Daoy (cell line): ENCODE measurements at places on chromosomes 1 and 21. TPM values are rescaled to one million over a fixed set of nuclear protein-coding genes. Genes with fewer than 3 reads are reported as not detected.

The ANKRD34A gene
- 0.63 TPM in 1 of 2 replicates, not detected in the other for total RNA-seq

The GPR25 gene
- not detected in 2 replicates for total RNA-seq

DNA sequence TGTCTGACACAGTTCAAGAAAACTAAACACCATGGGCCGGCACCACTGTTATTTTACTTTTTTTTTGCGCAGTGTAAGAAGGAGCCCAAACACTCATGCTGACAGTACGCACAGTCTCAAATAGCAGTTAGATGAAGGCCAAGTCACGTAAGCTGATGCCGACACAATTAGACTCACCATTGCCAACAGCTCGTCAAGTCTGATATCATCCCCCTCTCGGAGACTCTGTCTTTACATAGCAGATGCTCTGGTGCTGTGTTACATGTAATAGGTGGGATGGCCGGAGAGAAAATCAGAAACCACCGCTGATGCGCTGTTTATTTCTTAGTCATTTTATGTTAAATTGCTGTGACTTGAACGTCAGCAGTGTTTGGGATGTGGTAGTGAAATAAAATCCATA, 49.3 kb downstream of the TGFB2 start:
- peak; percentile 84 for DNase-seq

GRCh38 chr1:89831462-89832120, 10.8 kb downstream of the LRRC8D start:
- no peak for DNase-seq

DNA sequence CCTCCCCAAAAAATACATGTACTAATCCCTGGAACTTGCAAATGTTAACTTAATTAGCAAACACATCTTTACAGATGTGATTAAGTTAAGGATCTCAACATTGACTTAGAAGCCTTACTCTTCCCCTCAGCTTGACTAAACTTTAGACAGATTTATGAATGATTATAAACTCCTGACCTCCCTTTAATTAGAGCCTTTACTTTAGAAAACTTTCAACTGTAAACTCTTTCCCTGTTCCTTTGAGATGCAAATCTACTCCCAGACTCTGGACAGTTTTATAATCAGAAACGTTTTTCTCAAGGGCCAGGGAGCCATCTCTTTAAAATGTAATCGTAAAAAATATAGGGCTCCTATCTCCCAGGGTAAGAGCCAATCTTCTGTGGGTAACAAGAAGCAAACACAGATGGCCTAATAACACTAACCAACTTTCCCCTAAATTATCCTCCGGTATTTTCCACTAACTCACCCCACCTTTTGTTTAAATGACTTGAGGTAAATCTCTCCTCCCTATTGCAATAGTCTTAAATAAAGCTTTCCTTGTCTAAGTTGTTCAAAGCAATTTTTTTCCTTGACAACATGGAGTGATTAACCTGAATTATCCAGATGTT, 284.1 kb downstream of the BRINP3 start:
- DNase-seq: no peak

DNA sequence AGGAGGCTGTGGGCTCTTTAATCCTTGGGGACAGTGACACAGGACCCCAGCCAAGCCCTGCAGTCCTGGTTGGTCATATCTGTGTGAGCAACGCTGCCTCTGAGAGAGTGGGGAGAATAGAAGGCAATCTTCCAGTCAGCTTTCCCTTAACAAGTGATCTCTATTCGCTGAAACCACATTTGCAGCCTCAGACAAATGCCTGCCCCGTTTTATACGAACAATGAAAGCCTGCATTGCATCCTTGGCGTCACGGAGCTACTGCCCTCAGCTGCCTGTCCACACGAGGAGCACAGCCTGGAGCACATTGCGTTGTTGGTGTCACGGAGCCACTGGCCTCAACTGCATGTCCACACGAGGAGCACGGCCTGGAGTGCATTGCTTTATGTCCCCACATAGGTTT, 150.2 kb upstream of the ARHGEF16 start:
- no peak for DNase-seq

GRCh38 chr1:223702735-223703667, 9.3 kb upstream of the CAPN2 start:
- peak; percentile 78 for DNase-seq

- DNase-seq: no peak
Measured at GRCh38 chr1:87521452-87521851, 192.8 kb downstream of the LMO4 start.
